CD8-positive, alpha-beta memory T cell (primary cell): ENCODE measurements at places on chromosomes 3 and 15. TPM values are rescaled to one million over a fixed set of nuclear protein-coding genes. Genes with fewer than 3 reads are reported as not detected.

GRCh38 chr3:114456742-114457141 is 162.9 kb downstream of the TIGIT start:
- no peaks in the 10 kb centered on the region for H3K36me3 ChIP-seq
- H3K4me1 ChIP-seq: peaks cover 16% of the 10 kb centered on the region
- no peak for DNase-seq

DNA sequence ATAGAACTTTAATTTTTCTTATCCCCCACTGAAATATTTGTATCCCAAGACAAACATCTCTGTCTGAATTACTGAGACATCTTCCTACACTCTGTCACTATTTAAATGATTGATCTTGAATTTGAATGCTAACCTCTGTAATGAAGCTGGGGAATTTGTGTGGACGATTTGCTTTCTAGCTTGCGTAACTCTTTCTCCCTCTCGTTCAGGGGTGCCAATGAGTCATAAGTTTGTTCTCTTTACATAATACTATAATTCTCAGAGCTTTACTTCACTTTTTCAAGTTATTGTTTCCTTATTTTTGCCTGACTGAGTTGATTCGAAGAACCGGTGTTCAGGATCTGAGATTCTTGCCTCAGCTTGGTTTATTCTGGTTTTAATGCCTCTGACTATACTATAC is 783.3 kb upstream of the CADM2 start:
- DNase-seq: no peak
- H3K4me3 ChIP-seq: no peak overlapping the region
- no peaks in the 10 kb centered on the region for H3K27me3 ChIP-seq
- no peak overlapping the region for H3K27ac ChIP-seq
- no peaks in the 10 kb centered on the region for H3K4me1 ChIP-seq

DNA sequence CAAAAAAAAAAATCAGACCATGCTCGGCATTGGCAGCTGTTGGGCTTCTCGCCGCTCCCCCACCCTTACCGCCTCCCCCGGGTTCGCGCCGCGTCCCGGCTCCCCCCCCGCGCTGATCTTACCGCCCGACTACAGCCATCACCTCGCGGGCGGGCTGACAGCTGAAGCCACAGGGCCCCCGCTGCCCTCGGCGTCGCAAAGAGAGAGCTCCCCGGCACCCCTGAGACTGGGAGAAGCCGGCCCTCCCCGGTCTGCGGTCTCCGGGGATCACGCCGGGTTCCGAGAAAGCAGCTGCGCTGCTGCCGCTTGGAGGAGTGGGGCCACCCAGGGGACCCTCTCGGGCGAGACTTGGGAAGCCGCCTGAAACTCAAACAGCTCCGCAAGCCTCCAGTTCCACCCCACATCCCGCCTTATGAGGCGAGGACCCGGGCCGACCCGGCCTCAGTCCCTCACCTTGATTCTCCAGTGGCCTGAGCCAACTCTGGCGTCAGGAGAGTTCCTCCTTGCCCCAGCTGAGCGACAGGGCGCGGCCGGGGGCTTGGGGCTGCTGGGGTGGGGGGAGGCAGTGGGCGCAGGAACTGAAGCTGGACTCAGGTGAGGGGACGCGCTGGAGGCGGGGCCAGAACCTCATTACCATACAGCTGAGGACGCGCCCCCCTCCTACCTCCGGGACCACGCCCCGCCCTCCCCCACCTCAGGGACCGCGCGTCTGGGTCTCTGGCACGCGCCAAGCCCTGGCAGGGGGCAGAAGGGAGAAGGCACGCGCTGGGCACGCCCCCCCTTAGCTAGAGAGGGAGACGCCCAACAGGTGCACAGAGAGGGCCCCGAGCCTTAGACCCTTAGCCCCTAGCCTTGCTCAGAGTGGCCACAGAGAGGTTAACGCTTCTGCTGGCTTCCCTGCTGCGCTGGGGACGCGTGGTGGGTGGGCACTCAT is 1.0 kb upstream of the DLL4 start:
- no peak for DNase-seq
- no peaks in the 10 kb centered on the region for H3K36me3 ChIP-seq
- no peak overlapping the region for H3K27ac ChIP-seq
- H3K27me3 ChIP-seq: peaks cover 48% of the 10 kb centered on the region
- peaks cover 37% of the 10 kb centered on the region for H3K4me1 ChIP-seq
- H3K4me3 ChIP-seq: peak overlapping the region; percentile 67

DNA sequence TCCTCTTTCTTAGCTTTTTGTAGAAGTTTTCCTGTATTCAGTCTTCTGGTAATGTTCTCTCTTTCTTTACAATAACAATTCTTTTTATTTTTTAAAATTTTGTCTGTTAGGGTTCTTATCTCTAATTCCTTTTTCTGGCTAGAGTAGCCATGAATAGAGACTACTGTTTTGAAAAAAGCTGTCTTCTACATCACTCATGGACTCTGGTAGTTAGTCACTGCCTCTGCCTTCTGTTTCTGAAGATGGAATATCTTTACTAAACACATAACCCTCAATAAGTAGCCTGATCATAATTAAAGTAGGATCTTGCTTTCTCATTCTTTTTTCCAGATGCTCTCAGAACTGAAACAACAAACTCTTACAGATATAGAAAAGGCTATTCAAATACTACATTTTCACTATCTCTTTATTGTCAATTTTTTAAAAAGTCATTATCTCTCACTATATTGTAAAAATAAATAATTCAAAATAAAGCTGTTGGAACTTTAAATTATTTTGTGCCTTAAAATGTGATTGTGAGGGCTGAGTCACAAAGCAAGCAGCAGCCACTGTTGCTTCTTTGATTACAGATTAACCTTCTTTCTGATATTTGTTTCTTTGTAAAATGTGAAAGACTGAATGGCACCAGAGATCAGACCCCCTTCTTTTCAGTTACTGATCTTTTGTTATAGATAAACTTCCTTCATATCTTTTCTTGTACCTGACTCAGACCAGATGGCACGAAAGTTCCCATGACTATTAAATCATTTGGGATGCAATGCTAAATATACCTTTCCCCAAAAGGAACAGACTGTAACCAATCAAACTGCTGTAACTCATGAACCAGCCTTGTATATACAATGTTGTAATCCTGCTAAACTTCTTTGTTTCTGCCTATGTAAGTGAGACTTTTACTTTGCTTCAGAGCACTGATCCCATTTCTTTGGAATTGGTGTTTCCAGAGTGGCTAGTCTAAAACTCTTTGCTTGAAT is 1159.5 kb downstream of the IGSF11 start:
- no peaks in the 10 kb centered on the region for H3K27me3 ChIP-seq
- no peak overlapping the region for H3K27ac ChIP-seq
- no peak overlapping the region for H3K4me3 ChIP-seq
- DNase-seq: no peak
- H3K36me3 ChIP-seq: no peaks in the 10 kb centered on the region

GRCh38 chr3:143750841-143751240 is 97.4 kb downstream of the SLC9A9 start:
- H3K36me3 ChIP-seq: no peaks in the 10 kb centered on the region
- H3K27me3 ChIP-seq: no peaks in the 10 kb centered on the region
- H3K4me1 ChIP-seq: peaks cover 42% of the 10 kb centered on the region
- DNase-seq: no peak
- H3K27ac ChIP-seq: no peak overlapping the region

DNA sequence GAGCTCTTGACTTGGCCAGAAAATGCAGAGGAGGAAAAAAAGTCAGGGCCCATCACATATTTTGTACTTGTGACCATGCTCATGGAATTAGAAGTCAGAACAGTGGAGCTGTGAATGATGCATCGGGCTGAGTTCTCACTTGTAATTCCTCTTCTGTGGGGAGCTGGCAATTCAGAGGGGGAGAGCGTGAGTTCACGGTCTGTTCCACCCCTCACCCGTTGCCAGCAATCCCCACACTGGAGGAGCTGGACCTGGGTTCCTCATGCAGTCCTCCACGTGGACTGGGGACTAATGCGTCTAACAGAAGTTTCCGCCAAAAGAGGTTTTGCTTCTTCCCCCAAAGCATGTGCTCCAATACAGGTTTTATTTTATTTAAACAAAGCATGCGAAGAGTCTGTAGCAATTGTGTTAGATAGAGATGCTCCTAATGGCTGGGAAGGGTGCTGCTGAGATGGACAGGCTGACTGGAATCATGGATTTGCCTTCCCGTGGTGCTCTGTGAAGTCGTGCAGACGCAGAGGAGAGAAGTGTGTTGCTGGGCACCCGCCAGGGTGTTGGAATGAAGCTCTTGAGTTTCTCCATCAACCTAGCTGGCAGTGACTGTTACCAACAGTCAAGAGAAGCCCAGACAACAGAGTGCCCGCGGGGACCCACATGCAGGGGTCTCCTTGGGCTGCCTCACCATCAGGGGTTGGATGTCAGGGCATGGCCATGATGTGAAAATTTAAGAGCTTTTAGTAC is 77.4 kb upstream of the PCSK6 start:
- no peaks in the 10 kb centered on the region for H3K4me1 ChIP-seq
- no peak overlapping the region for H3K4me3 ChIP-seq
- no peaks in the 10 kb centered on the region for H3K36me3 ChIP-seq
- H3K27me3 ChIP-seq: peaks cover 4% of the 10 kb centered on the region
- DNase-seq: no peak

GRCh38 chr15:74365598-74366445 is 1.6 kb downstream of the CYP11A1 start:
- peak; percentile 16 for DNase-seq
- H3K4me3 ChIP-seq: no peak overlapping the region
- H3K27ac ChIP-seq: no peak overlapping the region
- no peaks in the 10 kb centered on the region for H3K36me3 ChIP-seq
- H3K27me3 ChIP-seq: peaks cover 28% of the 10 kb centered on the region
- H3K4me1 ChIP-seq: no peaks in the 10 kb centered on the region

DNA sequence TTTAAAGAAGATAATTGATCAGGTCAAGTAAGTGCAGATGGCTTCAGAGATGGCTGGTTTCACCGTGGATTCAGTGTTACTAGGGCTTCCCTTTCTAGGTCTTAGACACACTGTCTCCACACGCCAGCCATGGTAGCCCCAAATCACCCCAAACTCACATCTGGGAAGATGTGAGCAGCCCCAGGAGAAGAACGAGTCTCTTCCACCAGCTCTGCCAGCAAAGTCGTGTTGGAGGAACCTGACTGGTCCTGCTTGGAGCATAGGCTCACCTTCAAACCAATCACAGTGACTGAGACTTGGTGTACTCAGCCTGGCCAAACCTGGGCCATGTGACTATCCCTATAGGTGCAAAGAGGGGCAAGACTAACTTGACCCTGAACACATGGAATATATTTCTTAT is 296.7 kb downstream of the RPLP1 start:
- no peak overlapping the region for H3K4me3 ChIP-seq
- no peak overlapping the region for H3K27ac ChIP-seq
- H3K4me1 ChIP-seq: peaks cover 25% of the 10 kb centered on the region
- no peak for DNase-seq
- H3K36me3 ChIP-seq: no peaks in the 10 kb centered on the region

- H3K4me1 ChIP-seq: peaks cover 64% of the 10 kb centered on the region
- peaks cover 19% of the 10 kb centered on the region for H3K36me3 ChIP-seq
- peak overlapping the region; percentile 79 for H3K4me3 ChIP-seq
- H3K27me3 ChIP-seq: no peaks in the 10 kb centered on the region
These were observed 17.4 kb upstream of the CHD2 start for GRCh38 chr15:92882697-92883162.

GRCh38 chr3:160697637-160698380 is 20.8 kb downstream of the ARL14 start:
- H3K36me3 ChIP-seq: no peaks in the 10 kb centered on the region
- H3K4me3 ChIP-seq: no peak overlapping the region
- no peak overlapping the region for H3K27ac ChIP-seq
- H3K4me1 ChIP-seq: no peaks in the 10 kb centered on the region
- DNase-seq: no peak

GRCh38 chr3:171092467-171092911 is 66.0 kb upstream of the SLC2A2 start:
- no peaks in the 10 kb centered on the region for H3K27me3 ChIP-seq
- no peak overlapping the region for H3K4me3 ChIP-seq
- DNase-seq: no peak

DNA sequence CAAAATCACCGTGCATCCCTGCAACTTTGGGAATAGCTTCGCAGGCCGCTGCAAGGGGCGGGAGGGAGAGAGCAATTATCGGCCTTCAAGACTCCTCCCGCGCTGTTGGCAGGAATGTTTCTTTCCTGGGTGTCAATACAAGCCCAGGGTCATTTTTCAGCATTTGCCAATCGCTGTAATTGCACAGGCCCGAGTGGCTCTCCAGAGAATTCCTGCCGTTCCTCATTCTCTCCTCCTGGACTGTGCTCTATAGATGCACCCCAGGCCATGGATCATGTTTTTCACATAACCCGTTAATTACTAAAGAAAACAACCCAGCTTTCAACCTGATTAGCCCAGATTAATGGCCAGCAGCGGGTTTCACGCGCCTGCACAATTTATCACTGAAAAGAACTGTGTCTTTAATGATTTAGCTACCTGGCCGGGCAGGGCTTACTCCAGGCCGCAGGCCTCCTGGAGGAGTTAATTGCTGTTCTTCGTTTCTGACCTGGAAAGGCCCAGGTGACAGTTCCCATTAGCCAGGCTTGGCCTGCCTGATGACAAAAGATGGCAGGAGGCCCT is 144.3 kb downstream of the OPA1 start:
- no peak for DNase-seq
- no peaks in the 10 kb centered on the region for H3K36me3 ChIP-seq
- H3K27ac ChIP-seq: no peak overlapping the region
- H3K4me1 ChIP-seq: no peaks in the 10 kb centered on the region
- H3K4me3 ChIP-seq: no peak overlapping the region

- H3K27ac ChIP-seq: no peak within 1 kb of the TSS
- H3K4me1 ChIP-seq: no peaks in the 10 kb centered on the region
- DNase-seq: no peak
- H3K4me3 ChIP-seq: no peak within 1 kb of the TSS
- no peaks in the 10 kb centered on the region for H3K36me3 ChIP-seq
- peaks cover 5% of the 10 kb centered on the region for H3K27me3 ChIP-seq
These were observed at the start of gene FAM240A for GRCh38 chr3:46612324-46612723. TSS of gene FAM240A (plus strand) at chr3:46612525. CDS start at chr3:46612684, 159 bp downstream.

GRCh38 chr3:156181509-156181908 is 61.1 kb downstream of the KCNAB1 start:
- no peak overlapping the region for H3K27ac ChIP-seq
- no peaks in the 10 kb centered on the region for H3K4me1 ChIP-seq
- no peaks in the 10 kb centered on the region for H3K36me3 ChIP-seq

AHSG gene
- total RNA-seq: not detected

SERPINI2 gene
- total RNA-seq: not detected

GHSR gene
- not detected for total RNA-seq

SLC2A2 gene
- not detected for total RNA-seq

THAP10 gene
- 0.20 TPM for total RNA-seq

CRTC3 gene
- 26.7 TPM for total RNA-seq

ASB14 gene
- total RNA-seq: not detected

LMAN1L gene
- not detected for total RNA-seq

SPINT1 gene
- total RNA-seq: 6.7 TPM

SNUPN gene
- 24.6 TPM for total RNA-seq

SNTN gene
- total RNA-seq: not detected

MCTP2 gene
- 17.0 TPM for total RNA-seq
